ELF-1 (cell line): ENCODE measurements at places on chromosomes 7 and 10.
A peak's percentile ranks its signal among the peaks of the same experiment; 100 is the strongest.

- DNase-seq: no peak
These were observed 44.2 kb downstream of the CAMK2B start for GRCh38 chr7:44280993-44281721.

- peak; percentile 9 for DNase-seq
These were observed 102.7 kb upstream of the NPTX2 start for GRCh38 chr7:98514211-98515031.

DNA sequence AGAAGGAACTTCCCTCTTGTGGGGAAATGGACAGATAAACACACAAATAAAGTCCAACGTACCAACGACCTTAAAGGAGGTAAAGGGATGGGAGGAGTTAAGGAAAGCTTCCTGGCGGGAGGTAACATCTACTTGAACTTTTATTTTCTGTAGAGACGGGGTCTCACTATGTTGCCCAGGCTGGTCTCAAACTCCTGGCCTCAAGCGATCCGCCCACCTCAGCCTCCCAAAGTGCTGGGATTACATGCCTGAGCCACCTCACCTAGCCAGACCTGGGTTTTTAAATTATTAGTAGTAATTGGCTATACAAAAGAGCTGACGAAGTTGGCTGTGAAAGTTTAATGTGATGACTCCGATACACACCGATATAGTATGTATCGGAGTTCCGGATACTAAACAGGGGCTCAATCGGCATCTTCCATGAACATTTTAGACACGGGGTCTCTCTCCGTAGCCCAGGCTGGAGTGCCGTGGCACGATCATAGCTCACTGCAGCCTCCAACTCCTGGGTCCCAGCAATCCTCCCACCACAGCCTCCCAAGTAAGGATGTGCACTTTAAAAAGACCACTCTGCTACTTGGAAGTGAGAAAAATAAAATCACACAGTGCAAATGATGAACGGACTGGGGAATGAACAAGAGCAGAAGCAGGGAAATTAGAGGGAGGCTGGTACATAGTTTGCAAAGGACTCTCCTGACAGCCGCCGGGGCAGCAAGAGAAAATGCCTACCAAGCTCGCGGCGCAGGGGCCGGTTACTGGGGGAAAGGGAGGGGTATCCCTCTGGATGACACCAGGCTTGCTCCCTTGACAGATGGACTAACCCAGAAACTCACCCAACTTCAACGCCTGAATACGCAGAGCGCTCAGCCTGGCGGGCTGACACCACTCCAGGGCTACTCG is 1.0 kb downstream of the BCL7B start:
- no peak for DNase-seq

- DNase-seq: peak; percentile 21
These were observed 3.4 kb downstream of the DNMBP start for GRCh38 chr10:100006243-100006886.

GRCh38 chr10:21531164-21531563 is 2.9 kb upstream of the MLLT10 start:
- DNase-seq: no peak

GRCh38 chr10:60722623-60723022 is 55.7 kb upstream of the CDK1 start:
- DNase-seq: no peak

- peak; percentile 37 for DNase-seq
These were observed 33.8 kb downstream of the SLC16A9 start for GRCh38 chr10:59675812-59676211.

DNA sequence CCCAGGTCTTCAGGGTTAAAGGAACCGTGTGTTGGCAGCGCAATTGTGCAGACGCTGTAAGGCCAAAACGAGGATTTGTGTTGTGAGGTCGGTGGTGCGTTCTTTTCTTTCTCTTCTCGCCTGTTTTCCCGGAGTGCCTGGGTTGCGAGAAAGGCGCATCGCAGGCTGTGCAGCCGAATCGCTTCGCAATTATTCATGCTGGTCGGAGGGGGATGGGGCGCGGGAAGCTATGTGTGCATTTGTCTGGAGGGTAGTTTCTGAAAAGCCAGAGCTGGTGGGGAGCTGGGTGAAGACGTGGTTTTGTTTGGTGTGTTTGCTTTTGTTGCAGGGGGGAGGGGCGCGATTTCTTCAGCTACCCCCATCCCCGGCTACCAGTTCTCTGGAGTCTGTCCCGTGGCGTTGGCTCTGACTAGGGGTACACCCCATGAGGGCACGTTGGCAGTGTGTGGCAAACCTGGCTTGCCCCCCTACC is 2.1 kb downstream of the MXI1 start:
- DNase-seq: peak; percentile 74

DNA sequence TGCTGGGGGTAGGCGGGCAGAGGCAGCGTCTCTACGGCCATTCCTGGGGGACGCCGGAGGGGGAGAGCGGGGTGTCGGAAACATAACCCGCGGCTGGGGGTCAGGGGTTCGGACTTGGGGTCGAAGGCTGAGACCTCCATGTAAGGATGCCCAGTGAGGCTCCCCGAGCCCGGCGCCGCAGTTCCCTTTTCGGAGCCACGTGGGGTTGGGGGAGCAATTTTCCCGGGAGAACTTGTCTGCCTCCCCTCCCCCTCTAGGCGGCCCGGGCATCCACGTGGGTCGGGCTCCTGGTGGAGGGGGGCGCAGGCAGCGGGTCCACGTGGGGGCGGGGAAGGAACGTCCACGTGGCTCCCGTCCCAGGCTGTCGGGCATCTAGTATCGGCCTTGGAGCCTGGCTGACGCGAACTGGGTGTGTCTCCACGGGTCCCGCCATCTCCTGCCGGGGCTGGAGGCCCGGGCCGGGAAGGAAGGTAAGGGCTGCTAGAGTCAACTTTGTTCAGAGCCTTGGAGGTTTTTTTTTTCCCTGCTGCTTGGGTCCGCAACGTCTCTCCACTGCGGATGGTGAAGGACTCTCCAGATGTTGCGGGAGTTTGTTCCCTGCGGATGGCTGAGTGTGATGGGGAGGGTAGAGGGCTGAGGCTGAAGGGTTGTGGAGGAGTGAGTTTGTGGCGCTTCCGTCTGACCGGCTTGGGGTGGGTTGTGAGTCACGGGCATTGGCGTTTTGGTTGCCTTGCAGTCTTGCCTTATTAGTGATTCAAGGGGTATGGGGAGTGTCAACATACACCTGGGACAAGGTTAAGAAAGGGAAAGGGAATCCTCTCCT is 744 bp downstream of the PPRC1 start:
- peak; percentile 67 for DNase-seq

DNA sequence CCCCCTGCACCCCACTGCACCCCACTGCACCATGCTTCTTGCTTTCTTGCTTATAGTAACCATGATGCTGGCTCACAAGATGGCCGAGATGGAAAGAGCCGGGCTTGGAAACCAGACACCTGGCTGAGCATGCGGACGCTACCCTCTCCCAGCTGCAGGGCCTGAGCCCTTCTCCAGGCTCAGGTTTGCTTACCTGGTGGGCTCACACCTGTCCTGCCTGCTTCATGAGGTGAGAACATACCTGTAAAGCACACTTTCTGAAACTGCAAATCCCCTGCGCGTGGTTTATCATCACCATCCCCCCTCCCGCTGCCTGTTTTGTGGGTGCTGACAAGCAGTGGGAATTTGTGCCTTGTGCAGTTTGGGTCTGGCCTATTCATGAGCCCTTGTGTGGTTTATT is 302.7 kb downstream of the GLRX3 start:
- no peak for DNase-seq

- no peak for DNase-seq
These were observed 12.8 kb upstream of the MYL7 start for GRCh38 chr7:44153948-44154335.

DNA sequence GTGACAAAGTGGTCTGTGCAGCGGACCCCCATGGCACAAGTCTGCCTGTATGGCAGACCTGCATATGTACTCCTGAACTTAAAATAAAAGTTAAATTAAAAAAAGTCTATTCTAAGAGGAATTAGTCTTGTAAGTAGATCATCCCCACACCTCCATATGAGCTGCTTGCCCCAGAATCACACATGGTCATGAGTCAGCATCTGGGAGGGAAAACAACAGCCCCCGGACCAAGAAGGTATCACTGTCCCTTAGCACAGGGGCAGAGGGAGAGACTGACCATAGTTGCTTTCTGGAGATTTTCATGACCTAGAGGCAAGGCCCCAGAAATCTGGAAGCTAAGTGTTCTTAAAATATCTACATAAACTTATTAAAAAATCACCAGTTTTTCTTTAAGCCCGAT is 86.6 kb upstream of the PDK4 start:
- no peak for DNase-seq

- DNase-seq: no peak
These were observed 67.0 kb upstream of the ATRNL1 start for GRCh38 chr10:115026056-115026745.

GRCh38 chr10:24806262-24806661 is 82.6 kb upstream of the ARHGAP21 start:
- no peak for DNase-seq

DNA sequence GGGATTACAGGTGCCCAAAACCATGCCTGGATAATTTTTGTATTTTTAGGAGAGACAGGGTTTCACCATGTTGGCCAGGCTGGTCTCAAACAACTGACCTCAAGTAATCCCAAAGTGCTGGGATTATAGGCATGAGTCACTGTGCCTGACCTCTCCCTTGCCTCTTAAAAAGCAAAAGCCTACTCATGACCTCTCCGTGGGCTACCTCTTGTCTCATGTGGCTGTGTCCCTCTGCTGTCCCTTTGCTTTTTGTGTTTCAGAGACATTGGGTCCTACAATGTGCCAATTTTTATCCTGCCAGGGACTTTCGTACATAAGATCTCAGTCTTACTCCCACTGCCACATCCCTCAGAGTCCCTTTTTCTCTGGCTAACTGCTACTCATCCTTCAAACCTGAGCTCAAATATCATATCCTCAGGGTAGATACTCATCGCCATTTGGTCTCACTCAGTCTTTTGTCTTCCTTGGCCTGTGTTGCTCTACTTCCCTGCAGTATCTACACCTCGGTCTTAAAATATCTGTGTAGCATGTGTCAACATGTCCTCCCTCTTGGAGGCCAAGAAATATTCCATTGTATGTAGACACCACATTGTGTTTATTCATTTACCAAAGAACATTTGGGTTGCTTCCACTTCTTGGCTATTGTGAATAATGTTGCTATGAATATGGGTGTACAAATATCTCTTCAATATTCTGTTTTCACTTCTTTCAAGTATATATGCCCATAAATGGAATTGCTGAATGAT is 465.0 kb upstream of the KLF6 start:
- DNase-seq: no peak

DNA sequence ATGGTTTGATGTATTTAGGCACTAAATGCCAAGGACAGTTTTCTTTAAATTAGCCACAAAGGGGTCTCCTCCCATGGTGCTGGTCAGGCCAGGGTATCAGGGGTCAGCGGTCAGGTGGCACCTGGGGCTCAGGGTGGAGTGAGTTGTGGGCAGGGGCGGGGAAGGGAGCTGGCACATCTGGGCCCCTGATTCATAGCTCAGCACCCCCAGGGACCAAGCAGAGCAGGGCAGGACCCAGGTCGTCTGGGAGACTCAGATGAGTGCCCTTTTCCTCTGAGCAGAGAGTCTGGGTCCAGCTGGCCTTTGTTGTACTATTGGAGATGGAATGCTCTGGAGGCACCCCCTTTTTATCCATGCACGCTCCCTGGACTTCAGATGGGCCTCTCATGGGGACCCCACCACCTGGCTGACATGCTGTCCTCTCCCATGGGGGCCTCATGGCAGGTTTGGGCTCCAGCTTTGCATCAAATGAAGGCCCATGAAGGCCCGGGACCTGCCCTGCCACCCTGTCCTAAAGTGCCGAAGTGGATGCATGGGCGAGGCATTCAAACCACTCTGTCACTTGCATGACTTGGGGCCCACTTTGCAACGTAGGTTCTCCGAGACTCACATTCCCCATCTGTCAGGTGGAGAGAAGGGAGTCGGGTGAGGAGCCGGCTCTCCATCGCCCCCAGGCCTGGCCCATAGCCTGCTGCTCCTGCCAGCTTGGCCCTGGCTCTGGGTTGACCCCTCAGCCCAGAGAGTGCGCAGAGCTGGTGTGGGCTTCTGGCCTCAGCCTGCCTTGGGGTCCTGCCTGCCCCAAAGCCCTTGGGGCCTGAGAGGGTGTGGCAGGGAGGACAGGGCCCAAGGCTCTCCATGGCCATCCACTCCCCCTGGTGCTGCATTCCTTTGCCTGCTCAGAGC is 66.4 kb downstream of the RAMP3 start:
- no peak for DNase-seq

- no peak for DNase-seq
These were observed 209.3 kb upstream of the KMT2E start for GRCh38 chr7:104804696-104805095.

DNA sequence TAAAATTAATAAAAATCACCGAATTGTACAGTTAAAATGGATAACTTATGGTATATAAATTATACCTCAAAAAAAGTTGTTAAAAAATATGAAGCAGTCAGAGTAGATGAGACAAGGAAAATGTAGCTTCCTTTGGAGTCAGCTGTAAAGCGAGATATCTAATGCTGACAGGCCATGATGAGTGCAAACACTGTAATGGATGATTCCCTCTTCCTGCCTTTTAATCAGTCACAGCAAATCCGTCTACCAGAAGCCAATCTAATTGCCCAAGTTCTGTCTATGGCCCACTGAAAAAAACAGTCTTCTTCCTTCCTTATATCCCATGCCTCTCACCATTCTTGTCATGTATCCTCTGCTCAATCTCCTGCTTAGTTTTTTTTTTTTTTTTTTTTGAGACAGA is 59.9 kb upstream of the DNAJB12 start:
- no peak for DNase-seq

- DNase-seq: no peak
These were observed 569.4 kb downstream of the HTR7 start for GRCh38 chr10:90288391-90288933.

DNA sequence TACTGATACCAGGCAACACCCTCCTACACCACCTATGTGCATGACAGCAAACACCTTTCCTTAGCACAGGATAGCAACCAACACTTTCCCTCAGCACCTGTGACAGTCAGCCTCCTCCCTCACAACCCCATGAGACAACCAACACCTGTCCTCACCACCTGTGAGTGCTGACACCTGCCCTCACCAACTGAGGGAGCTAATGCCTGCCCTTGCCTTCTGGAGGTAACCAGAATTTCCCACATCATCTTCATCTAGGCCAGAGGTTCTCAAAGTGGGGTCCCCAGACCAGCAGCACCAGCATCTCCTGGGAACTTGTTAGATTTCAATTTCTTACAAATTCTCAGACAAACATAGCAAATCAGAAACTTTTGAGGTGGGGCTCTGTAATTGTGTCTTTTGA is 112.5 kb downstream of the GRID1 start:
- DNase-seq: no peak

DNA sequence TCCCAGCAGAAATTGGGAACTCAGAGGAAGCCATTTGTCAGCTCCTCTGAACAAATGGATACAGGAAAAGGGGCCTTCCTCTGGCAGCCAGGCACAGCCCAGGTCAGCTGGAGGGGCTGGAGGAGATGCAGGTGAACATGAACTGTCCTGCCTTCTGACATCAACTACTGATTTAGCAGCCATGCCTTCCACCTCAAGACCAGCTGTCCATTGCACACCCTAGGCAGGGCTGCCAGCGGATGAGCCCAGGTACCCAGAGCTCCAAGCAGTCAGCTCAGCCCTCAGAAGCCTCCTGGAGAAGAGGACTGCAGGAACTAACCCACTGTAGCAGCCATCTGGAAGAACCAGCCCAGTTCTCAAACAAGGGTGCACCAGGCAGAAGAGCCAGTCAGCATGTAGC is 44.1 kb upstream of the GDF10 start:
- DNase-seq: no peak
